Stimulated activated naive CD4-positive, alpha-beta T cell treated with Interleukin-2 at 50 U/mL for 16 hours (primary cell): ENCODE measurements at places on chromosomes 12 and 14.

DNA sequence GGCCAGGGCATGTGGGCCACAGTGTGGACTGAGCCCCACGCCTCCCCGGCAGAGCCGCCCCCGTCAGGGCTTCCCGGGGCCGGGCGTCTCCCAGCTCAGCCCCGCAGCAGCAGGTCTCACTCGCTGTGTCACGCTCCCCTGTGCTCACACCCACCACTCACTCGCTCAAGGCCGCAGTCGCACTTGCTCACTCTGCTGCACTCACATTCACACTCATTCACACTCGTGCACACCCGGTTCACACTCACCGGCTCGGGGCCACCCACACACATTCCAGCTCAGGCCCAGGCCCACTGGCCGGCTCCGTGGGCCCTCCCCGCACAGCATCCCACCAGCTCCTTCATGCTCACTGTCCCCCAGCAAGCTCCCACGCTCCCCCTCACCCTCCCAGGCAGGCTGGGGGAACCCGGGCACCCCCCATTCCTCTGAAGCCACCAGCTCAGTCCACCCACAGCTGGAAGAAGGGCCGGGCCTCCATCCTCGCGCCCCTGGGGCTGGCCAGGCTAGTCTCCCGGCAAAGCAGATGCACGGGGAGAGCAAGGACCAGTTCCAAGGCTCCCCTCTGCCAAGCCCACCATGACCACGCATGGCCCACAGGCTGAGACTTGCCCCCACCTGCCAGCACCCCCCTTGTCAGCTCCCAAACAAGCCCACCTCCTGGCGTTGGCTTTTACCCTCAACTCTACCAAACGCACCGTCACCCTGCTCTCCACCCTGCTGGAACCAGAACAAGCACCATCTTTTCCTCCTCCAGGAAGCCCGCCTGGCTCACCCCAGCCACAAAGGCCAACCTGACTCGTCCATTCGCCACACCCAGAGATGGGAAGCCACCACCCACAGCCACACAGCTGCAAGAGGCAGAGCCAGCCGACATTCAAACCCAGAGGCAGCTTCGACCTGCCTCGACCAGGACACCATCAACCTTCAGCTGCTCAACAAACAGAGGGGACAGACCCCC, 28.0 kb downstream of the NCOR2 start:
- DNase-seq, result no peak

- no peak for DNase-seq
Measured at GRCh38 chr12:80700327-80700726, 7.1 kb upstream of the MYF6 start.

GRCh38 chr14:24013654-24014514, 25.2 kb downstream of the DHRS4L2 start:
- DNase-seq, result peak; percentile 18

- DNase-seq, result no peak
Measured at GRCh38 chr14:100567877-100568163, 19.4 kb downstream of the BEGAIN start.

DNA sequence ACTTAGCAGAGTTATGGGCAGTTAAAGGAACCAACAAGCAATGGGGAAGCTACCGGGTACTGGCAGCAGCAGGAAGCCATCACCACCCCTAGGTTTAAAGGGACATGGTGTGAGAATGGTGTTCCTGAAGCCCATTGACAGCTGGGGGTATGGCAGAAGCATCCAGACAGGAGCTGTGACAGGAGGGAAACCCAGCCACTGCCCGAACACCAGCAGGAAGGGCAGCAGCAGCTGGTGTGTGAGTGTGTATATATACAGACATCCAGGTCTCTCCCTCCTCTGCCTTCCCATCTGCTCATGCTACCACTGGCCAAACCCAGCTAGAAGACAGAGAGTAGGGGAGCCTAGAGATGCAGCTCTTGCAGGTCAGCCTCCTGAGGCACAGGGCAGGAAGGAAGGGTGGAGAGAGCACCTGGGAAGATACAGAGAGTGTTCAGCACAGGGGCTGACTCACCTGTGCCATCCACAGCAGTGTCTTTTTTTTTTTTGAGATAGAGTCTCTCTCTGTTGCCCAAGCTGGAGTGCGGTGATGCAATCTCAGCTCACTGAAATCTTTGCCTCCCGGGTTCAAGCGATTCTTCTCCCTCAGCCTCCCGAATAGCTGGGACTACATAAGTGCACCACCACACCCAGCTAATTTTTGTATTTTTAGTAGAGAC, 9.2 kb upstream of the ADCK1 start:
- no peak for DNase-seq

GRCh38 chr14:34872822-34873588, 2.2 kb downstream of the BAZ1A start:
- peak; percentile 38 for DNase-seq

DNA sequence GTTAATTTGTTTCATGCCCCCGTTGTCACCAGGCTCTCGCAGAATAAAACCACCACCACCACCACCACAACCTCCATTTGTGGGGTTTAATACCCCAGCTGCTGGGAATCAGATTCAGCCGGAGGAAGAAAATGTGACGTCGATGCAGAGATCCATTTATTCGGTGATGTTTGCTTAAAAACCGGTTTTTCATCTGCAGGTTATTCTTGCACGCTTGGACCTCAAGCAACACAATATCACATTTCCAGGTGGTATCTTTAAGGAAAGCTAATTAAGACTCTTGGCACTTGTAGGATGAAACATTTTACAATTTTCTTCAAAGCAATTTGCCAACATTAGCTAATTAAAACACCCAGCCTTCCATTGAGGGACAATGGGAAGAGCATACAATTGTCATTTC, 39.8 kb downstream of the SPRING1 start:
- DNase-seq, result no peak

GRCh38 chr14:29176876-29177275, 410.3 kb downstream of the FOXG1 start:
- DNase-seq, result no peak

GRCh38 chr14:54487771-54488170, 1.0 kb downstream of the GMFB start:
- DNase-seq, result no peak

DNA sequence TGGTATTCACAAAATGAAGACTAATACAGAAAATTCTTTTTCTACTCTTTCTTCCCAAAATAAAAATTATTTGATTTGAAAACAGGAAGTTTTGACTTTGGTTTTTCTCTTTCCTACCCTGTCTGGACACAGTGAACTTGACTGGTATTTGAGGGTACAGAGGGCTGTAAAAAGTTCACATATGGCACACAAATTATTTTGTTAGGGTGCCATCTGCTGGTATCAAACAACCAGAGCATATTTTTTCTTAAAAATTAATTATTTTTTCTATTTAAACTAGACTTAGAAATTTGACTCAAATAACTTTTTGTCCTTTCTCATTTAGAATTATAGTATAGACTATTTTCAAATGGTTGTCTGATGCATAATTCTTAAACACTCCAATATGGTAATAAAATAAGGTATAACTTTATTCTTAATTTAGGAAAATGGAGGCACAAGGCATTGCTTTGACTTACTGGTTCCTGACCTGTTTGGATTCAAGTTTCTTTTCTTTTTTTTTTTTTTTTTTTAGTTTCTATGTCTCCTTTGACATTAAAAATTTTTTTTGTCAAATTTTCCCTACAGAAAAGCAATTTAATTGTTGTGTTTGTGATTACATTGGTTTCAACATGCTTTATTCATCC, 390.6 kb downstream of the PRKD1 start:
- no peak for DNase-seq

DNA sequence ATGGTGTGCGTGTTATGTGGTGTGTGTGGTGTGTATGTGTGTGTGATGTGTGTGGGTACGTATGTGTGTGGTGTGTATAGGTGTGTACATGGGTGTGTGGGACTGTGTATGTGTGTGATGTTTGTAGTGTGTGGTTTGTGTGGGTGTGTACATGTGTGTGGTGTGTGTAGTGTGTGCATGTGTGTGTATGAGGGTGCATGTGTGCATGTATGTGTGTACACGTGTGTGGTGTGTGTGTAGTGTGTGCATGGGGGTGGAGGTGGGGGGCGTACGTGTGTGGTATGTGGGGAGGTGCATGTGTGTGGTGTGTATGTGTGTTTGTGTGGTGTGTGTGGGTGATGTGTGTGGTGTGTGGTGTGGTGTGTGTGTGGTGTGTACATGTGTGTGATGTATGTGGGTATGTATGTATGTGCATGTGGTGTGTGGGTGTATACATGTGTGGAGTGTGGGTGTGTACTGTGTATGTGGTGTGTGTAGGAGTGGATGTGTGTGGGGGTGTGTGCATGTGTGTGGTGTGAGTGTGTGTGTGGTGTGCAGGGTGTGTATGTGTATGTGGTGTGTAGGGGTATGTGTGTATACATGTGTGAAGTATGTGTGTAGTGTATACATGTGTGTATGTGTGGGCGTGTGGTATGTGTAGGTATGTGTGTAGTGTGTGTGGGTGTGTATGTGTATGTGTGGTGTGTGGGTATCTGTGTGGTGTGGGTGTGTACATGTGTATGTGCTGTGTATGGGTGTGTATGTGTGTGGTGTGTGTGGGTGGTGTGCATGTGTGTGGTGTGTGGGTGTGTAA, 119.8 kb upstream of the GSC start:
- DNase-seq, result no peak

DNA sequence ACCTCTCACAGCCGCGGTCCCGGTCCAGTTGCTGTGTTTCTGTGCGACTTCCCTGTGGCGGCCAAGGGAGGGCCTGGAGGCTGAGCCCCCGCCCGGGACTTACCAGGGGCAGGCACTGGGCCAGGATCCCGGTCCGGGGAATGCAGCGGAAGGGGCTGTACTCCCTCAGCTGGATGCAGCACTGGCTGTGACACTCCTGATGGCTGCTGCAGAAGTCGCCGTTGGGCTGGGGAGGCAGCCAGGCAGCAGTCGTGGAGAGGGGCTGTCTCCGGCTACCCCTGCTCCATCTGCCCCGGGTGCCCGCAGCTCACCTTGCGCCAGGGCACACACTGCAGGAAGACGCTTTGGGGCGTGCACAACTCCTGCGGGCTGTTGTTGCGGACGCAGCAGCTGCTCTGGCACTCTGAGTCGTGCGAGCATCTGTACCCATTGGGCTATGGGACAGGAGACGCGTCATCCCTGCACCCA, 6.2 kb downstream of the LRCOL1 start:
- no peak for DNase-seq

- no peak for DNase-seq
Measured at GRCh38 chr12:116164250-116165035, 113.0 kb downstream of the MED13L start.

DNA sequence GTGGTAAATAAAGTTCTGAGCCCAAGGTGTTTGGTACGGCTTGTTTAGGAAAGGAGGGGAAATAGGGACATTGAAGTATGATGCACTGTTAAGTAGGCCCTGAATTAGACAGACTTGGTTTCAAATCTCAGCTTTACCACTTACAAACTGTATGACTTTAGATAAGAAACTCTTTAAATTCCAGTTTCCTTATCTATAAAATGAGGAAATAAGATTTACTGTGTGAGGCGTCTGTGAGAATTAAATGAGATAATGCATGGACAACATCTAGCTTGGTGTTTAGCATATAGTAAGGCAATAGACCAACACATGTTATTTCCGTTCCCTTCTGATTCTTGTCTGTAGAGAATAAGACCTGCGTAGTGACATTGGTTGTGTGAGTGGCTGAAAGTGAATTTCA, 7.0 kb downstream of the NCKAP1L start:
- DNase-seq, result no peak

DNA sequence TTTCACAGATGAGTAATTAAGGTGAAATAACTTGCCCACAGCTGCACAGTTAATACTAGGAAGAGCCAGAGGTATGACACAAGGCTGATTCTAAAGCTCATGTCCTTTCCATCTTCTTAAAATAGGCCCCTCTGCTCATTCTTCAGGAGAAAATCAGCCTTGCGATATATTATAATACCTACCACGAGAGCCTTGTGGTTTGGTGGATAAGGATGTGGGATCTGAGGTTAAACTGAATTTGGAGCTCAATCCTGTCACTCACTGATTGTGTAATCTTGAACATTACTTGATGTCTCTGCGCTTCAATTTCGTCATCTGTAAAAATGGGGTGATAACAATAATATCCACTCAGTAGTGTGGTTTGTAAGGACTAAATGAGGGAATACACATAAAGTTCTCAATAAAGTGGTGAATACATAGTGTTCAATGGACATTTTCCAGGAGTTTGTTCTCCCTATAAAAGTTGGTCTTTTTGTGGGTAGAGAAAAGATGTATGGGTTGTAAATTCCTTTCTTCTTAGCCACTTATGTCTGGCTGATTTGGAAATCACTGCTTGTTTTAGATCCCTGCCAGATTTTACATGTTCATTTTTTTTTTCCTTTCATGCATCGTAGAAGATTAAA, 25.1 kb upstream of the ATP2B1 start:
- DNase-seq, result no peak

- DNase-seq, result peak; percentile 30
Measured at GRCh38 chr12:13864081-13864673, 117.2 kb downstream of the GRIN2B start.

DNA sequence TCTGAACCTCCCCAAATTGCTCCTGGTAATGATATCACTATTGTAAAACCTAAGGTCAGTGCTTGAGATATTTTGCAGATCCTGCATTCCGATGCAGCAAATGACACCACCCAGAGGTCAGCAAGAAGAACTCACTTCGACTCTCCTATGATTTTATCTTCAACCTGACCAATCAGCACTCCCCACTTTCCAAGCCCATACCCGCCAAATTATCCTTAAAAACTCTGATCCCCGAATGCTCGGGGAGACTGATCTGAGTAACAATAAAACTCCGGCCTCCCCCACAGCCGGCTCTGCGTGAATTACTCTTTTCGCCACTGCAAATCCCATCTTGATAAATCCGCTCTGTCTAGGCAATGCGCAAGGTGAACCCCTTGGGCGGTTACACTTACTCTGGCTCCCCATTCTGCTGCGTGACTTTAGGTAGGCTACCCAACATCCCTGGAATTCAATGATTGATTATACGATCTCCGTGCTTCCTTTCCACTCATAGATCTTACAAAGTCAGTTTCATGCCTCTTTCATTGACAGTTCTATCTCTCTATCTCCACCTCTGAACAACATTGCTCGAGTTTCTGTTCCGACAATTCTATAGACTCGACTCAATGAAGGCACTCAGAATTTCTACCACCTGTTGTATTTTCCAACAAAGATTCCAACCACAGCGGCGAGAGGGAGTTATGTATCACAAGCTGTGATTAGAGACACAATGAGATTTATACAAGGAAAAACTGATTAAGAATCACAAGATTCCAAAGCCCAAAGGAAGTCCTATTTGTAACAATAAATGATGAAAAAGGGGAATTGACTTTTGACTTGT, 939 bp downstream of the NPC2 start:
- no peak for DNase-seq

DNA sequence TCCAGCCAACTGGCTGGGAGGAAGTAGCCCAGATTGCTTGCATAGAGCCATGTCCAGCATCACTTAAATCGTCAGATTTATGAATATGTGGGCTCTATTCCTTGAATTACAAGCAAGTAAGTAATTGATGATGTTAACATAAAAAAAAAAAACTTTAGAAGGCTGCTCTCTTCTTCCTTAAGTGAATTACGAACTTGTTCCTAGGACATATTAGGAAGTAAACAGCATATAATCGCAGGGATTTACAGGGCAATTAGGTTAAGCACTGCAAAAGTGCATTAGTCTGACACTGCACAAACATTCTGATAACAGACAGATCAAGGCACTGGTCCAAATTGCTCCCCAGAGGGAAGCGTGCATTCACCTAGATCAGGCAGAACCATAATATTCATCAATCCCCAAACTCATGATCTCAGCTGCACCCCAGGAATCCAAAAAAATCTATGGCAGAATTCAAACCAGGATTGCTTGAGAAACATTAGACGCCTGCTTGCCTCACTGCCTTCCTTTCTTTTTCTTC, 293.2 kb downstream of the TMEM132D start:
- DNase-seq, result no peak

GRCh38 chr12:124504273-124505000, 63.0 kb downstream of the NCOR2 start:
- no peak for DNase-seq
